ENCODE measurements at places on chromosomes 13 and 19.

DNA sequence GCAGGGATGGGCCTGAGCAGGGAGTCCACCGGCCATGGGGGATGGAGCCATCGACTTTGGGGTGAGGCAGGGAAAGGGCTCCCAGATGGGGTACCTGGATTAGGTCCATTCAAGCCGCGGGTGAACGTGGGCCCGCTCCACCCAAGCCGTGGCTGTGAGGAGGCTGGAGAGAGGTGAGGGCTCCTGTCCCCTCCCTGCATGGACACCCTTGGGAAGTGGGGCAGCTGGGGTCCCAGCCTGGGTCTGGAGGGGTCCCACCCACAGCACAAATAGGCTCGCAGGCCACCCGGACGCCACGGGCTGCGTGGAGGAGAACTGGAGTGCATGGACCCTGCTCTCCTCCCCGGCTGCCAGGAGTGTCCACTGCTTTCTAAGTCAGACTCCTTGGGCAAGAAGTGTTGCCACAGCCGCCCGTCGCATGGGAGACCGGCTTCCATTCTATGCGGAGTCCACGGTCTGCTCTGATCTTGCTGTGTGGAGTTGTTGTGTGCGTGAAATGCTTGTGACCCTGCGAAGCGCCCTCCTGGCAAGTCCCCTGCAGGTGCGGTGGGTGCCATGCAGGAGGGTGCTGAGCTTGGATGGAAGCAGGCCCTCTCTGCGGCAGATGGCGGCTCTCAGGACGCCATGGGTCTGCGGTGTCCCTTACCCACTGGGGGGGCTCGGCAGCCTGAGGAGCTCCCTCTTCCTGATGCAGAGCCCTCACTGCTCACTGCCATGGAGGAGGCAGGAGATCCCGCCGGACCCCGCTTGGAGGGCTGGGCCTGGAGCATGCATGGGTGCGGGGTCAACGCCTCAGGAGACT lies 2.0 kb downstream of the DAZAP1 start:
- DNase-seq = no peak

DNA sequence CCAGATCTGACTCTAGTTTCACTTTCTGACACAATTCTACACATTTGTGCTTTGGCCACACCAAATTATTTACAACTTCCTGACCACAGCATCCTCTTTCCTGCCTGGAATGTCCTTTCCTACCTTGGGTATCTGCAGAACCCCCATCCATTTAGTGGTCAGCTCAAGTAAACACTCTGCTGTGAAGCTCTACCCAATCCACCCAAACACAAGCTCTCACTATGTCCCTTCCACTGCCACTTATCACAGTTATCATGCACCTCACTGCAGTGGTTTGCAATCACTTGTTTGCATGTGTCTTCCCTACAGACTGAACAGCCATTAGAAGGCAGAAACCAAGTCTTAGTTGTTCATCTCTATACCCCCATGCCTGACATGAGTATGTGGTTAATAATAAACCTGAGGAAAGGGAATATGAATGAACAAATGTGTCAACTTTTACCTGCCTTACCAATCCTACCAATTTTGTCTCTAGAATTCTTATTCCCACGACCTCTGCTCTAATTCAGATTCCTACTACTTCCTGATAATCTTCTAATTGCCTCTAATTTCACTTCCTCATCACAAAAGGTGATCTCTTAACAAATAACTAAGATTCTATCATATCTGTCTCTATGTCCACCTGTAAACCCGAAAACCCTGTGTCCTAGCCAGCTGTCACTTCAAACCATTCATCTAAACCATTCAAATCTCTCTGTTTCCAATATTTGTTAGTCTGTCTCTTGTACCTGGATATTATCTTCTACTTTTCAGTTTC lies 25.1 kb downstream of the LNX2 start:
- no peak for DNase-seq

DNA sequence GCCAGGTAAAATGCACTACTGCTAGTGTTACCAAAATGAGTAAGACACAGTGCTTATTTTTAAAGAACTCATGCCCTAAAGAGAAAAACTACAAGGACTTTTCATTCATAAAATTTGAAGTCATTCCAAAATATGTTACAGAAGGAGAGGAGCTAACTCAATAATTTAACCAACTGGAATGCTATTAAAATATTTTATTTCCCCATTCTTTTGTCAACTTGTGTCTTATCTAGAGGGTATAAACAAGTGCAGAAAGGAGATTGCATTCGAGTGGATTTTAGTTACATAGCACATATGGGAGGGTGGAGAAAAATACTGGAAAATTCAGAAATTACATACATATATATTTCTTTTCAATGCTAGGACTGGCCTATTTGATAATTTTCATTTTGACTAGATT lies 131.0 kb upstream of the IRS2 start:
- no peak for DNase-seq

- no peak for DNase-seq
These were observed 140.7 kb downstream of the TM9SF2 start for GRCh38 chr13:99642006-99642405.
